ENCODE measurements at places on chromosomes 2 and 18. TPM values are rescaled to one million over a fixed set of nuclear protein-coding genes. Genes with fewer than 3 reads are reported as not detected.

GRCh38 chr2:126356631-126357030, 299.3 kb upstream of the GYPC start:
- H3K27ac ChIP-seq: no peak overlapping the region
- H3K36me3 ChIP-seq: no peaks in the 10 kb centered on the region

DNA sequence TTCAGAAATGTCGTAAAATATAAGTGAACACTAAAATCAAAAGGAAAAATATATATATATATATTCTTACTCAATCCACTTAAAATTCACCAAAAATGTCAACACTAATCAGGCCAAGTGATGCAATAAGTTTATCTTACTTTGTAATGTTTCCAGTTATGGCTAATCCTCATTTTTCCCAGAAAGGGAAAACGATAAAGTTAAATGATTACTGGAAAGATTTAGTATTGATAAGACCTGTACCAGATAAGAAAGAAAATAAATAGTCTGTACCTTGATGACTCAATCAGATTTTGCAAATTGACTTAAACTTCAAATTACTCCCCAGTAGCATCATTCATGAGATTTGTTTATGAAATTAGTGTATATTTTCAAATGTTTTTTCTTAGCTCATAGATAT, 407.0 kb downstream of the LRP1B start:
- H3K27ac ChIP-seq: no peak overlapping the region
- no peak overlapping the region for H3K4me3 ChIP-seq
- 0 out of 2 replicates have a peak, but pooled peaks cover 3% of the 10 kb centered on the region for H3K4me1 ChIP-seq
- DNase-seq: no peak

DNA sequence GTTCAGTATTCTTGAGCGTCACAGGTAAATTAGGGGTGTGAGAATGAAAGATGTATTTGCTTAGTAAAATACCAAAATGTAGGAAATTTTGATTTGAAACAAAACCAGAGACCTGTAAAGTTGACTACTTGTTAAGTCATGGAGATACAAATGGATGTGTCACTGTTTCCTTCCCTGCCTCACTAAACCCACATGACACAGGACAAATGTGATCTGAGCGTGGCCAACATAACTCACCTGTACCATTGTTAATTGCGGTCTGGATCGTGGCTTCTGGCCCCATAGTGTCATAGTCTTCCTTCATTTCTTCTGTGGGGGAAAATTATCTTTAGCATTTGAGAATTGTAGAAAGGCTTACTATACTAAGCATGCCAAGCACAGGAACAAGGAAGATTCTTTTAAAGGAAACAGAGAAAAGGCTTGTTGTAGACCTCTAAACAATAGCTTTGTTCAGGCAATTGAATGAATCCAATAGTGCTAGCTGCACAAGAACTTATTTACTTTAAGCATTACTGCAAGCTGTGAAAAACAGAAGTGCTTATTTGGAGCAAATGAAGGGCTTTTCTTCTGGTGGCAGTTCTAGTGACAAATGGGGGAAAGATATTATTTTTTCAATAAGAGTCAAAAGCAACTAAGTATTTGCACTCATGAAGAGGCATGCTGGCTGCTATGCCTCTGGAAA, 95.2 kb downstream of the ZEB2 start:
- no peak overlapping the region for H3K27ac ChIP-seq
- no peaks in the 10 kb centered on the region for H3K27me3 ChIP-seq
- no peaks in the 10 kb centered on the region for H3K4me1 ChIP-seq
- no peak for DNase-seq
- no peak overlapping the region for H3K4me3 ChIP-seq

ADRA2B gene
- 6.6 TPM for total RNA-seq

TSPYL6 gene
- not detected for total RNA-seq

IL36RN gene
- not detected for total RNA-seq
